ENCODE measurements at places on chromosomes 7 and 10.

DNA sequence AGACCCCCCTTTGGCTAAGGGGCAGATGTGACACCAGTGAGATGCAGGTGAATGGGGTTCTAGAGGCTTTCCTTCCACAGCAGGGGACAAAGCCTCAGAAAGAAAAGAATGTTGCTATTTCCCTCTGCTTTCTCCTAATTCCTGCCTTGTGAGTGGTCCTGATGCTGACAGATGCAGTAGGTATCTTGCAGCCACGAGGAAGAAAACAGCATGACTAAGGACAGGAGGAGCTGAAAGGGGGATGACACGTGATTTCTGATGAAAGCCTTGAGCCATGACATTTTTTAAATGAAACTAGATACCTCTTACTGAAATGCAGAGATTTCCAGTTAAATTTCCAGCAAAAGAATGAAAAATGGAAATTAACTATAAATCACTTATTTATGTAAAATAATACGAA lies 92.4 kb downstream of the C1GALT1 start:
- DNase-seq = no peak

- DNase-seq = no peak
Measured at GRCh38 chr7:2476776-2477446, 713 bp upstream of the GRIFIN start.

- DNase-seq = no peak
Measured at GRCh38 chr7:18468795-18469194, 26.8 kb upstream of the HDAC9 start.

- peak; percentile 21 for DNase-seq
Measured at GRCh38 chr7:39950473-39951225, 593 bp downstream of the CDK13 start.

- no peak for DNase-seq
Measured at GRCh38 chr10:14500172-14500765, 169.5 kb upstream of the FRMD4A start.

DNA sequence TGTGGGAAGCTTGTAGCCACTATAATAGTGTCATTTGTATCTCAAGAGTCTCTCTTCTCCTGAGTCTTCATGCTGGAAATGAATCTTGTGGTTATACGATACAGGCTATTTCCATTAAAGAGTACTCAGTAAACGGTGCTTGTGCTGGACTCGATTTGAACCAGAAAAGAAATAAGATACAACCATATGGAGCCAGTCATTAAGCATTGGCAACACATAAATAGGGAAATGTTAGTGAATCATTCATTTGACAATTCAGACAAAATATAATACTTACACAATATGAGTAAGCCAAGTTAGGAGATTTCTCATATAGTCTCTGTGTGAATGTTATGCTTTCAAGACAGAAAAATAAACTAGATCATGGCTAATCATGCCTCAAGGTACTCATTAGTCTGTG lies 356.8 kb downstream of the PLXDC2 start:
- DNase-seq = no peak

DNA sequence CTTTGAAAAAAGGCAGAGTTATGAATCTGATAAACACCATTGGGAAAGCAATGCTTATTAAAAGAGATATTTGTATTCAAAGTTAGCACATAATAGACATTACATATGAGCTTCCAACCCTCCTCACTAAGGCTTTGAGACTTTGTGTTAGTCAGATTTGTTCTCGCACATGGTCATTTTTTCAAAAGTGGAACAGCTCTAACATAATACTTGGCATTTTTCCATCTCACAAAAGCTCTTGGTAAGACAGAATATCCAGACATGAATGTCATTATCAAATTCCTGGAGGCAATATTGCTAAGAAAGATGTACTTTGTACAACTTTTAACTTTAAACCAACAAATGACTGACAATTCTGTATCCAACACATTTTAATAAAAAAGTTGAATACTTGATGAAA lies 292.4 kb upstream of the SMIM30 start:
- DNase-seq = no peak

DNA sequence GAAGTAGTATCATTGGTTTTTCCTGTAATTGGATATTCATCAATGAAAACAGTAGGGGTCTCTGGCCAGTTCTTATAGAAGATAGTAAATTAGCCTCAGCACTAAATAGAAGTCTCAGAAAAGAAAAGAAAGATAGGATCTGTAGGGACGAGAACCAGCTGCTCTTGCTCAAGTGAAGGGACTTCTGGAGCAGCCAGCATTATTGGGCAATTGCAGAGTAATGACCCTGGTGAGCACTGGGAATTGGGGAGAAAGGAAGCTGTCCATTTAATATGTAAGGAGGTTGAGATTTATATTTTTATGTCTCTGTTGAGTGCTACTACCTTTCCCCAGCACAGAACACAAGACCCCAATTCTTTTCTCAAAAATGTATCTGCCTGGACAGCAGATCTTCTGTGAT lies 61.2 kb upstream of the WNT16 start:
- no peak for DNase-seq

GRCh38 chr10:3681642-3682554 lies 103.1 kb downstream of the KLF6 start:
- DNase-seq = no peak

DNA sequence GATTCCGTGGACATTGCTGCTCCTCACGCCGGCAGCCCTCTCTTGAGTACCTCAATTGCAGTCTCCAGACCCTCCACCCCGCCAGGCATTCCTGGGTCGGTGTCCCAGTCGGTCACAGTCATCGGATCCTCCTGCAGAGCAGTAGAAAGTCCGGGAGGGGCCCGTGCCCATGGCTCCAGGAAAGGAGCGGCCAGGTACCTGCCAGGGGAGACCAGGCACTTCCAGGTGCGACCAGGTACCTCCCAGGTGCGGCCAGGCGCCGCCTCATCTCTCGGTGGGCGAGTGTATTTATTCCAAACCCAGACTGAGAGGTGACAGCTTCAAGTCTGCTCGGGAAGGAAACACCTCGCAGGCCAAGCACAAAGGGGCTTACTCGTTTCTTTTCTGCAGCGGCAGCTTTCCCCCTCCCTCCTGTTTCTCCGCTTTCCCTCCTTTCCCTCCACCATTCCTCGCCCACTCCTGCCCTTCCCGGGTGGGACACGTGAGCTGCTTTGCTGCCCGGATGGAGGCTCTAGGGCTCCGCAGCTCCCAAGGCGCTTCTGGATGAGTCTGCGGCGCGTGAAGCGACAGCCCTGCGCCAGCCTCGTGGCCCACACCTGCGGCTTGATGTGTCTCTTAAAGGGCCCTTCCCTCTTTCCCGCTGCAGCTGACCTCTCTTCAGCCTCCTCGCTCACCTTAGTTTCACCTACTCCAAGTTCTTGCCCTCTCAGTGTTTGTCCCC lies 39.4 kb upstream of the AGK start:
- DNase-seq = no peak

DNA sequence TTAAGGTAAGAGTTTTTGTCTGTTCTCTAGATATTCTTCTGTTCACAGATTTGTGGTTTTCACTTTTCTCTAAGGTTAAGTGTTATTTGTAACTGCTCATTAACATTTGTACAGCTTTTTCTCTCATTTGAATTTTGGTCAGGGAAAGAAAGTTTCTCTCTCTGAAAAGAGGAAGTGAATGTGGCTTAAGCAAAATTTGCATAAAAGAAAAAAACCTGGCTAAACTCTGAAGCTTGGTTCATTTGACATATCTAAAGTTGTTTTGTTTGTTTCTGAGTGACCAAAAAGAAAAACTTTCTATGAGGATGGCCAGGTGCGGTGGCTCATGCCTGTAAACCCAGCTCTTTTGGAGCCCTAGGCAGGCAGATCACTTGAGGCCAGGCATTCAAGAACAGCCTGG lies 22.0 kb upstream of the SLC26A4 start:
- no peak for DNase-seq

- no peak for DNase-seq
Measured at GRCh38 chr10:97003804-97004201, 171.7 kb downstream of the LCOR start.

- DNase-seq = no peak
Measured at GRCh38 chr10:36765782-36766414, 359.5 kb upstream of the ANKRD30A start.

- no peak for DNase-seq
Measured at GRCh38 chr7:85469446-85470010, 282.7 kb upstream of the SEMA3D start.

GRCh38 chr7:157432957-157433576 lies 96.3 kb downstream of the DNAJB6 start:
- DNase-seq = no peak
